ENCODE measurements at places on chromosomes 5 and 9.

- DNase-seq: no peak
These were observed 66.6 kb upstream of the STXBP1 start for GRCh38 chr9:127545196-127546124.

GRCh38 chr9:97985058-97985861 is 2.1 kb downstream of the ANP32B start:
- DNase-seq: peak; percentile 35

- DNase-seq: no peak
These were observed 24.7 kb downstream of the DAP start for GRCh38 chr5:10736354-10736753.

GRCh38 chr5:169527863-169528262 is 55.7 kb upstream of the SPDL1 start:
- DNase-seq: no peak

GRCh38 chr5:125149527-125149926 is 403.1 kb upstream of the ZNF608 start:
- DNase-seq: no peak

GRCh38 chr5:150601491-150602345 is 38.7 kb upstream of the SYNPO start:
- DNase-seq: no peak

- DNase-seq: no peak
These were observed 71.4 kb downstream of the SLC12A2 start for GRCh38 chr5:128154943-128155342.

DNA sequence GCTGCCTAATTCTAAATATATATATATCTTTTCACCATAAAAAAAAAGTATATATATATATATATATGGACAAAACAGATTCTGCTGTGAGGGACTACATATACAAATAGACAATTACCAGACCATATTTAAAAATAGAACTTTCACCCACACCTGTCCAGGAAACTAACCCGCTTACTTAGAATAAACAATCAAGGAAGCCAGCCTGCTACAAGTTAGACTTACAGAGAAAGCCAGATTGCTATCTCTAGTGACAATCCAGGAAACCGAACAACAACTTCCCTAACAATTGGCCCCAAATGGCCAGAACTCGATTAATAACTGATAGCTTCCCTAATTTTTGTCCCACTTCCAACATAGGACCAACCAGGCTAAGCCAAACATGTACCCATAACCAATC is 5.9 kb downstream of the GLDC start:
- DNase-seq: no peak

GRCh38 chr5:121292664-121293063 is 559.0 kb upstream of the FTMT start:
- no peak for DNase-seq

Measured in CD4-positive, alpha-beta T cell treated with Interleukin-6 at 100 ng/mL for 8 hours (primary cell).